Activated T-cell treated with anti-CD3 and anti-CD28 coated beads for 1 hour (primary cell): ENCODE measurements at places on chromosomes 1 and 21.

DNA sequence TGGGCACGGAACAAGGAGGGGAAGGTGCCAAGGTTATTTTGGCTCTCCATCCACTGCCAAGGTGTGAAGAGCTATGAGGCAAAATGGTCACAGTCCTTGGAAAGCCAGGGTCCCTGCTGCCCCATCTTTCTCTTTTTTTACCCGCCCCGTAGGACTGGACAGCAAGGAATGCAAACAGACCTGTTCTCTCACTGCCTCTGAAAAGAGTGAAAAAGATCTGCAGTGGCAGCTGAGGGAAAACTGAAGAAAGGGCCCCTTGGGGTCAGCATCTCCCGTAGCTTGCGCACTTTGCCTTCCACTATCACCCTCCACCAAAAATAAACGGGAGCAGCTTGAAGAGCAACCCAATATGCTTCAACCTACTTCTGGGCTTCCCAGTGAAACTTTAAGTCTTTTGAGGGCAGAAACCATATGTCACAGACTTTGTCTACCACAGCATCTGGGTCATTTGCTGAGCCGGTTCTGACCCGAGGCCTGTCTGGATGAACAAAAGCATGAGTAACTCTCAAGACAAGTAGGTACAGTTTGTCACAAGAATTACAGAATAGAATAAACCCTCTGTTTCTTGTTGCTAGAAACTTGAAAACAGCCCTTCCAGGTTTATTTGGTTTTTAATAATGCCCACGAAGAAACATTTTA is 9.4 kb upstream of the KIF14 start:
- DNase-seq, result no peak

- DNase-seq, result no peak
Measured at GRCh38 chr1:233885196-233885920, 19.1 kb upstream of the SLC35F3 start.

DNA sequence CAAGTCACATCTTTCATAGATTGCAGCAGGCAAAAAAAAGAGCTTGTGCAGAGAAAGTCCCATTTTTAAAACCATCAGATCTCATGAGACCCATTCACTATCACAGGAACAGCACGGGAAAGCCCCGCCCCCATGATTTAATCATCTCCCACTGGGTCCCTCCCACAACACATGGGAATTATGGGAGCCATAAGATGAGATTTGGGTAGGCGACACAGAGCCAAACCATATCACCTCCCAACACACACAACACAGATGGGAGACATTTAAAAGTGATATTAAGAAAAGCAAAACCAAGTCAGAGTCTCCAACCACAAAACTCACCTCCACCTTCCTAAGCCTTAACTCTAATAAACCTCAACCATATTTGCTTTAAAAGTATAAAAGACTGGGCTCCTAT is 61.5 kb upstream of the TIAM1 start:
- no peak for DNase-seq

DNA sequence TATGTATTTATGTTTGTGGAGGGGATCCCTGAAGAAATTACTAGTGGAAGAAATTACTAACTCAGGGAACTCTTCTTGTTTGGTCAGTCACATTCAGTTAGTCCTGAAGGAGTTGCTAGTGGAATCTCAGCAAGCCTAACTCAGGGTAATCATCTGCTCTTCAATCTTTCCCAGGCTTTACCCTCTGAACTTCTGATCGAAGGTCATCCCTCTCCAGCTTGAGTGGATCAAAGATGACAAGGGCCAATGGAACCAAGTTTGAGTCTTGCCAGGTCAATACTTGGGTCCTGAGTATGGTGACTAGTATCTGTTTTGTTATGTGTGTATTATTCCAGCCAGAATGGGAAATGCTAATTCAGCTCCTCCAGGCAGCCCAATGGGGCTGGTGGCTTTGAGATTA is 49.3 kb downstream of the CFH start:
- no peak for DNase-seq

- DNase-seq, result no peak
Measured at GRCh38 chr1:56036479-56036878, 542.9 kb downstream of the PLPP3 start.

GRCh38 chr1:93715529-93716126 is 34.0 kb upstream of the BCAR3 start:
- DNase-seq, result no peak

- no peak for DNase-seq
Measured at GRCh38 chr1:184395370-184395769, 8.5 kb downstream of the C1orf21 start.

DNA sequence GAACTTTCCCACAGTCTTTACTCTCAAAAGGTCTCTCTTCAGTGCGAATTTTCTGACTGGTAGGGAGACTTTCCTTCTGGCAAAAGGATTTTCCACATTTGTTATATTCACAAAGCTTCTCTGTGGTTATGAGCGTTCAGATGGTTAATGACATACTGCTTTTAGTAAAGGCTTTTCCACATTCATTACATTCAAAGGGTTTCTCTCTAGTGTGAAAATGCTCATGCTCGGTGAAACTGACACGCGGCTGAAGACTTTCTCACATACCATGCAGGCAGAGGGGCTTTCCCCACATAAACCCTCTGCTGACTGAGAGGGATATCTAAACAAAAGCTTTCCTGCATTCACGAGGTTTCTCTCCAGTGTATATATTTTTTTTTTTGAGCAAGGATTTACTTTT is 9.9 kb upstream of the KLF18 start:
- no peak for DNase-seq

GRCh38 chr1:68361346-68361910 is 88.3 kb downstream of the RPE65 start:
- no peak for DNase-seq

GRCh38 chr21:18812308-18812707 is 408.7 kb upstream of the TMPRSS15 start:
- DNase-seq, result no peak

- DNase-seq, result no peak
Measured at GRCh38 chr1:30810416-30811080, 53.0 kb upstream of the LAPTM5 start.

GRCh38 chr1:226403201-226404034 is 4.5 kb downstream of the PARP1 start:
- DNase-seq, result no peak
